ENCODE measurements at places on chromosomes 13 and 19.

DNA sequence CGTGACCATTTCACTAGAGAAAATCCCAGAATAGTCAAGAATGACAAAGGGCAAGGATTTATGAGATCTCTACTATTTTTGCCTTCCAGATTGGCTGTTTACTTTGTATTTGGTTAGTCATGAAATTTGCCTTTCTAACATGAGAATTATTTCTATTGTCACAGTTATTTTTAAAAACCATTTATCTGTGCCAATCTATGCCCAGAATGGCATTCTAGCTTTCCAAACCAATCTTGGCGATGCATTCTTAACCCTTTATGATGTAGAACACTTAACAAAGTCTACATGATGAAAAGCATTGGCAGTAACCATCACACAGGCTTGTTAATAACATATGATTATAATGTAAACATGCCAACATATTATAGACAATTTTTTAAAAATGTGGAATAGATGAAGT lies 65.2 kb downstream of the SCEL start:
- no peak for DNase-seq

DNA sequence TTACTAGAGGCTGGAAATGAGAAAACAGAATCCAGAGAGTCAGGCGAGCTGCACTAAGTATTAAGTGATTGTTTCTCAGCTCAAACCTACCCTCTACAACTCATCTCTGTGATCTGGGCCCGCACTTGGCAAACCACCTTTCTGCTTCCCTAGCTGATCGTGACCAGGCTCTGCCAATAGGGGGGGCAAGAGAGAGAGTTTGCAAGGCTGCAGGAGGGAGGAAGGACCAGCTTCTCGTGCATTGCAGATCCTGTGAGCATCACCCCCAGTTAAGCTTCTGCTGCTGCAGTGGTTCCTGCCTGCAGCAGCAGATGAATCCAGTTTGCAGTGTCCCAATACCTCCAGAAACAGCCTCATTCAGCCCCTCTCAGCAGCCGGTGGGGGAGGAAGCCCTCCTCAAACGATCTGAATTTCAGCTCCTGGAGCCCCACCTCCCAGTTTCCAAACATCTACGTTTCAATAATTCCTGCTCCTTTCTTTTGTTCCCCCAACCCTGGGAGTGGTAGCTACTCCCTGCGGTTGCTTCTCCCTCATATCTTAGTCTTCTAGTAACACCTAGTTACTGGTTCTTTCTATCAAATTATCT lies 20.0 kb downstream of the XRCC1 start:
- DNase-seq = peak; percentile 49

GRCh38 chr13:49248622-49249002 lies 887 bp downstream of the CDADC1 start:
- DNase-seq = no peak

- DNase-seq = no peak
These were observed 5.4 kb upstream of the PLAUR start for GRCh38 chr19:43675269-43675879.

- DNase-seq = no peak
These were observed 107.0 kb downstream of the SIPA1L3 start for GRCh38 chr19:38013913-38014580.

- DNase-seq = no peak
These were observed 7.8 kb downstream of the ILF3 start for GRCh38 chr19:10661946-10662345.

GRCh38 chr19:49475995-49476880 lies 2.2 kb downstream of the FLT3LG start:
- no peak for DNase-seq

GRCh38 chr13:31824705-31825517 lies 85.6 kb downstream of the RXFP2 start:
- no peak for DNase-seq

GRCh38 chr19:7811989-7812388 lies 18.0 kb upstream of the EVI5L start:
- no peak for DNase-seq

- DNase-seq = no peak
These were observed 599 bp downstream of the C19orf12 start for GRCh38 chr19:29714371-29714952.

GRCh38 chr13:46598820-46599180 lies 45.8 kb downstream of the LRCH1 start:
- no peak for DNase-seq

DNA sequence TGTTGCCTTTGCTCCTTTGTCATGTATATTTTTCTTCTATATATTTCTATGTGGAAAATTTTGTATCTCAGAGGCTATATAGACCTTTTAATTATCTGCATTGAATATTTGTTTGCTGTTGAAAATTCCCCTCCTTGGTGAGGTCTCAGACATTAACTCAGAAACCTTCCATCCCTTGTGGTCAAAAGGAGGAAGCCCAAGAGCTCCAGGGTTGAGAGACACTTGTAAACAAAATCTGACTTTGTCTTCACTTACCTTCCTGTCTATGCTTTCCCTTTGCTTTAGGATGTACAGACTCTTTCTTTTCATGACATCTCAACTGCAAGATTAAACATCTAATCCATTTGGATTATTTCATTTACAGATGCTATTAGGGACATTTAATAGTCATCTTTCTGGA lies 157.5 kb downstream of the PCDH20 start:
- no peak for DNase-seq

DNA sequence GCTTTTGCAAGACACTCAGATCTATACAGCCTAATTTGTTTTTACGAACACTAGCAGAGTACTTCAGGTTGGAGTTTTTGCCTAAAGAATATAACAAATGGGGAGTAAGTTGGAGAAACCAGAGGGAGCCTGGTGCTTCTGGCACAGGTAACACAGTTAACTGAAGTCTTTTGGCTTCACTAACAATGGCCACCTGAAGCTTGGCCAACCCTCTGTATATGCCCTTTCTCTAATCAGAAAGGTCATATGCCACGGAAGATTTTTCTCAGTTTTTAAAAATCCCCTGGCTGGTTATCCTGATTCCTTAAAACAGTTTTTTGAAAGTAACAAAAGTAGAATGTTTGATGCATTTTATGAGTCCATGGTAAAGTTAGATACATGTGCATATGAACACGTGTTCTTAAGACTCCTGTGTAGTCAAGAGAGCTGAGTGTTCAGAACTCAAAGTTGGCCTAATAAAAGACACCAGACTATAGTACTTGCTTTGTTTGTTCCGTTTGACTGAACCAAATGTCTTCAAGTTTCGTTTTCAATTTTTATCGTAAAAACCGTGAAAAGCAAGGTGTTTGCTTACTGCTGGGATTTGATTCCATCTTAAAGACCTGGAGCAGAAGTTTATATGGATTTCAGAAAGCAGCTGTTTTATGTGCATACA lies 137.5 kb downstream of the KCNRG start:
- no peak for DNase-seq

DNA sequence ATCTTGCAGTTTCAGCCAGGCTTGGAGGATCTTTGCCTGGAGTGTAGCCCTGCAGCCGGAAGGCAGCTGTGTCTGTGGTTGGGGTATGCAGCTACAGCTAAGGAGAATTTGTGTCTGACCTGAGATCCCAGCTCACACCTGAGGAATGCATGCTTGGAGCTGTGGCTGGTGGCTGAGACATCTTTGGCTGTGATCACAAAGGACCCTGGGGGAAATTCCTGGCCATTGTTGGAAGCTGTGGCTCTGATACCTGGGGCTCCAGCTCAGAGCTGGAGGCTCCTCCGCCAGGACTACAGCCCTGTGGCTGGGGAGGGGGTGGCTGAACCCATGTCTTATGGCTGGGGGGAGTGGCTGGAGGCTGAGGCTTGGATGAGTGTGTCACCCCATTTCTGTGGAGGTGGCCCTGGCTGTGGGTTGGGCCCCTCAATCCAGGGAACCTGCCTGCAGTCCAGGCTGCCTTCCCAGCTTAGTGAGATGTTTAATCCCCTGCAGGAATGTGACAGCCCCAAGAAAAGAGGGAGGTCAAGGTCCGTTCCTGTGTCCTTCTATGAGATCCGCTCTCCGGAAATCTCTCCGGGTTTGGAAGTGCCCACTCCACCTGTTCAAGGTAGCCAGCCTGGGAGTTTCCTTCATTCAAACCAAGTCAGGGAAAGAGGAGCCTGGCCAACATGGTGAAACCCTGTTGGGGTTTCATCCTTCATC lies 27.6 kb downstream of the ARHGEF18 start:
- DNase-seq = no peak

DNA sequence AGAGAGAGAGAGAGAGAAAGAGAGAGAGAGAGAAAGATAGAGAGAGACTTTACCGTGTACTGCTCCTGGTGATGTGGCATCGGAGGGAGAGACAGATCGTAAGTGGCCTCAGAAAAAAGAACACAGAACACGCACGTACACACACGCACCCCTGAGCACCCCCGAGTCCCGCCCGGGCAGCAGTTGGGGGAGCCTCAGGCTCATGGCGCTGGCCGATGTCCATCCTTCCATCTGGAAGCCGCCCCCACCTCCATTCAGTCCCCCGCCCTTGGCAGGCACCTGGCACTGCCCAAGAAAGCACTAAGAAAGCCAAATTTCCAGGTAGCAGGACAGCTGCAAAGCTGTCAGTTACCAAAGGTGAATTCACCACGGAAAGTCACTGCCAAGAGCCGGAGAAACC lies 116.9 kb downstream of the IER2 start:
- DNase-seq = no peak

GRCh38 chr13:112573710-112574109 lies 14.2 kb downstream of the TUBGCP3 start:
- no peak for DNase-seq

DNA sequence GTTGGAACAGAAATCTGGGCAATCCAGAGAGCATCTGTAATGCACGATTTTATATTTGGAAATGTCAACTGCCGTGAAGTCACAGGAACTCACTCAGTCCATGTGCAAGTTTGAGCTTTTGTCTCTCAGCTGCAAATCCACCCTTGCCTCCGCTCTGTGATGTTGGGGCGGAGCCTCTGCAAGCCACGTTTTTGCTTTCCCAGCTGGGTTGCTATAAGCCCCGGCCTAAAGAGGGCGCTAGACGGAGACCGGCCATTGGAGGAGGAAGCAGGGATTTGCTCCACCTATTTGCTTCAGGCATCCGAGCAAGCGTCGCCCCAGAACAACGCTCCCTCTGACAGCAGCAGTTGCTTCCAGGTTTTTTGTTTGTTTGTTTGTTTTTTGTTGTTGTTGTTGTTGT lies 56.2 kb downstream of the TRPM4 start:
- no peak for DNase-seq

DNA sequence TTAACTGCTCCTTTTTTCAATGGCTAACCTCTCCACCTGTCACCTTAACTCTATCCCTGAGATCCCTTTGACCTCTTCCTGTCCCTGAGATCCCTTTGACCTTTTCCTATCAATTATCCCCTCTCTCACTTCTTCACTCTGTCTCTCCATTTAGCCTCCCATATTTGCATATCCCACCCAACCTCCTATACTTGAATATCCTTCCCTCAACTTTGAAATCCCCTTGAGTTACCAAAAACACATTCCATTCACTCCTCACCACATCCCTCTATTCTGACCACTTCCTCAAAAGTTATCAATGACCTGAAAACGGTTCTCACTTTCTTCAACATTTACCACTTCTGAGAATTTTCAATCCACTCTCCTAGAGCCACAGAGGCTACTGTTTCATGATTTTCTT lies 3.0 kb downstream of the MYCBP2 start:
- no peak for DNase-seq

DNA sequence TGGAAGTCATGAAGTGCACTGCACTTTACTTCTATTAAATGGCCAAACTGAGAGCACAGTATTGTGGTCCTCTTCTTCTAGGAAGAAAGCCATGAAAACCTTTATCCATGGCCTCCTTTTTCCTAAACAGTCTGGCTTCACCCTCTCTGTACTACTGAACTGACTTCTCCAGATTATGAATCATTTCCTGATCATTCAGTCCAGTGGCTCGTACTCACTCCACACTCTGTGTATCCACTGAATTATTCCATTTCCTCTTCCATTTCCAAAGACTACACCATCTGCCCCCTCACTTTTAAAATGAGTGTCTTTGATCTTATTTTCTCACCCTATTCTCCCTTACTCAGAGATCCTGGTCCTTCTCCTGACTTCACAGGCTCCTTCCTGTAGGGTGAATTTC lies 29.7 kb upstream of the FREM2 start:
- no peak for DNase-seq

- no peak for DNase-seq
These were observed 28.7 kb downstream of the DHX34 start for GRCh38 chr19:47377801-47378200.

GRCh38 chr13:36143738-36144137 lies 12.6 kb upstream of the DCLK1 start:
- DNase-seq = no peak

- no peak for DNase-seq
These were observed 14.3 kb upstream of the HNRNPUL1 start for GRCh38 chr19:41249707-41250423.

- no peak for DNase-seq
These were observed 1248.9 kb downstream of the SLITRK5 start for GRCh38 chr13:88919970-88920628.

DNA sequence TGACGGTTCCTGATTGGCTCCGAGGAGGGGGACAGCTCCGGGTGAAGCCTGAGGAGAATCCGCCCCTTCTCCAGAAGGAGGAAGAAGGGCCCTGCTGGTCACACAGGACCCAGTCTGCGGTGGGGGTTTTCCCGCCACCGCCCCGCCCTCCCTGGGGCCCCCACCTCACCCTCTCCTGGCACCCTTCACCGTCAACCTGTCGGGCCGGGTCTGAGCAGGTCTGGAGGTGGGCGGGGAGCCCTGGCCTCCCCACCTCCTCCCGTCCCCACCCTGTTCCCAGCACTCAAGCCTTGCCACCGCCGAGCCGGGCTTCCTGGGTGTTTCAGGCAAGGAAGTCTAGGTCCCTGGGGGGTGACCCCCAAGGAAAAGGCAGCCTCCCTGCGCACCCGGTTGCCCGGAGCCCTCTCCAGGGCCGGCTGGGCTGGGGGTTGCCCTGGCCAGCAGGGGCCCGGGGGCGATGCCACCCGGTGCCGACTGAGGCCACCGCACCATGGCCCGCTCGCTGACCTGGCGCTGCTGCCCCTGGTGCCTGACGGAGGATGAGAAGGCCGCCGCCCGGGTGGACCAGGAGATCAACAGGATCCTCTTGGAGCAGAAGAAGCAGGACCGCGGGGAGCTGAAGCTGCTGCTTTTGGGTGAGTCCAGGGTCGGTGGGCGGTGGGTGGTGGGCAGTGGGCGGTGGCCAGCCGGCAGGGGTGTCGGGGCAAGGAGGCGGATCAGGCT lies at the start of gene GNA15:
Gene GNA15, plus strand, starts transcription at position 73 of the 723 bp plus-strand sequence. Its CDS starts 418 bp downstream, at position 491.
- DNase-seq = no peak

DNA sequence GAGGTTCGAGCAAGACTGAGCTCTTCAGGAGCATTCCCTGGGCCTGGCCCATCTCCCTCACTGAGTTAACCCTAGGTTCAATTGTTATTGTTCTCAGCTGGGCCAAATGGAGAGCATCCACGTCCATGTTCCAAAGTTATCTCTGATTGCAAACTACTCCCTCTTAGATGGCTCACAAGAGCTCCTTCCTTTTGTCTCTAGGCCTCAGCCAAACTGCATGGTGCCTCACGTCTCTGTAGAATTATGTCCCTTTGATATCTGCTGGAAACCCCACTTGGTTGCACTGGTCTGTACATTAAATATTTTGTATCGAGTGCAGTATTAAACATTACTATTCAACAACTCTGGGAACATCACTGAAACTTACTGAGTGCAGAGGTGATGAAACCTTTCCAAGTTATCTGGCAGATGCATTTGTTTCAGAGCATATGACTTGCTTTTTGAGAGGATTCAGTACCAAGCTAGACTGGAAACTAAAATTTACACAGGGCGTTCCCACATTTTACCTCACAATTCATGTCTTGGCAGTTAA lies 38.1 kb downstream of the DOCK9 start:
- no peak for DNase-seq

GRCh38 chr19:8573316-8573715 lies 3.9 kb downstream of the MYO1F start:
- DNase-seq = no peak

- no peak for DNase-seq
These were observed 5.8 kb downstream of the RAB20 start for GRCh38 chr13:110555601-110556223.

GRCh38 chr13:98820300-98820699 lies 67.8 kb upstream of the SLC15A1 start:
- DNase-seq = no peak

Data from GM18507 (cell line).